ENCODE measurements at places on chromosomes 2 and 18. TPM values are rescaled to one million over a fixed set of nuclear protein-coding genes. Genes with fewer than 3 reads are reported as not detected.

SOX11 gene
- not detected for total RNA-seq

RAPGEF4 gene
- 0.45 TPM for total RNA-seq

FHOD3 gene
- 2.6 TPM for total RNA-seq

OTOS gene
- not detected for total RNA-seq

CYP27C1 gene
- 4.3 TPM for total RNA-seq

CSRNP3 gene
- not detected for total RNA-seq

ALLC gene
- total RNA-seq: 0.11 TPM

SPATA3 gene
- not detected for total RNA-seq

HSPD1 gene
- total RNA-seq: 580 TPM

TTR gene
- not detected for total RNA-seq

REV1 gene
- total RNA-seq: 13.9 TPM

CTNNA2 gene
- 0.33 TPM for total RNA-seq

BOLL gene
- not detected for total RNA-seq

NOL4 gene
- not detected for total RNA-seq
